ENCODE measurements at places on chromosomes 3 and 15.

DNA sequence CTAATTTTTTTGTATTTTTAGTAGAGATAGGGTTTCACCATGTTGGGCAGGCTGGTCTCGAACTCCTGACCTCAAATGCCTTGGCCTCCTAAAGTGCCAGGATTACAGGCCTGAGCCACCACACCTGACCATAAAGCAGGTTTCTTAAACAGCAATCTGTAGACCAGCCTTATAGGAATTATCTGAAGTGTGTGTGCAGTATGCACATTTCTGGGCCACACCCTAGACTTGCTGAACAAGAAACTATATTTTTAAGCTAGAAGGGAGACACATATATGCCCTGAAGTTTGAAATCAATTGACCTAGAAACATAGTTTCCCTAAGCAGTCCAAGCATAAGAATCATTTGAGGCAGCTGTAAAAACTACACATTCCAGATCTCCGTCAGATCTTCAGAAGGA lies 805.7 kb downstream of the TUSC7 start:
- DNase-seq, result no peak

DNA sequence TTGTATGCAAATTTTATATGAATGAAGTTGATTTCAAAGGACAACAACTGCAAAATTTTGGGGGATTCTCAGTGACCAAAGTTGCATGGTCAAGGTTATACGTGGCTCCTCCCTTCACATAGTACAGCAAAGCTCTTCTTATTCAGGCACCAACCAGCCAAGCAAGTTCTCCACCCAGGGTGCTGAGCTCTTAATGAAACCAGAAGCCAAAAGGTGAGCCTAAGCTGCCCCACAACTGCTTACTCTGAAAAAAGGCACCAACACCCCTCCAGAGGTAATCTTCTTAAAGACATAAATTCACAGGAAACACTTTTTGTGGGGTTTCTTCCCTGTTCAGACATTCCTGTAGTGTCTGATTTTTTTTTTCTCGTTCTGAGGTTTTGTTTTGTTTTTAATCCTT lies 106.1 kb upstream of the GMNC start:
- DNase-seq, result no peak

DNA sequence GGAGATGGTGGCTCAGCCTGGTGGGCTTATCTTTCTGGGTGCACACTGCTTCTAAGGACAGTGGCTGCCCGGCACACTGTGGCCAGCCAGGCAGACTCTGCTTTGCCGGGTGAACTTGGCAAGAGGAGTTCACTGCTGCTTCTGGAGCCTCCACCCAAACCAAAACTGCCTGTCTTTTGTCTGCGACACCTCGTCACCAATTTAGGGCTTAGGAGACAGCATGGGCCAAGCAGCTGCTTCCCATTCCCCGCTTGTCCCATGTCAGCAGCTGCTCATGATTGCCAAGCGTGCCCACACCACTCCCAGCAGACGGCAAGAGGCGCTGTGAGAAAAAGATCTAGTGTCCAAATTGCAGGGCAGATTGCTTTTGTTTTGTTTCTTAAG lies 57.3 kb downstream of the LSM3 start:
- no peak for DNase-seq

- DNase-seq, result peak; percentile 46
Observed at GRCh38 chr3:157872902-157873301, 233.3 kb downstream of the SHOX2 start.

DNA sequence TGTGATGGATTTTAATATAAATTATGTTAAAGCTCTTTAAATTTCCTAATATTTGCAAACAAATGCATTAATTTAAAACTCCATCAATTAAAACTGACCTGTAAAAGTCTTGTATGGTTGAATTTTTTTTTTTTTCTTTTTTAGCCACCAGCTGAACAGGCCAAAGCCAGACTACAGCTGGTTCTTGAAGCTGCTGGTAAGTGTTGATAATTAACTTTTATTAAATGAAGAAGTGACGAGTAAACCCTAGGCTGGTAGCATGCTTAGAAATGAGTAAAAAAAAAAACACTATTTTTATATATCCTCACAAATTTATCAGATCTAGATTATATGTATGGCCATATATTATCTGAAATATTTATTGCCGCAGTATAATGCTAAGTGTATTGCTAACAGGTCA lies 216.3 kb upstream of the MLF1 start:
- no peak for DNase-seq

- DNase-seq, result no peak
Observed at GRCh38 chr15:29352402-29352801, 82.8 kb upstream of the NSMCE3 start.

GRCh38 chr3:128491941-128492670 lies 895 bp downstream of the GATA2 start:
- no peak for DNase-seq

- DNase-seq, result no peak
Observed at GRCh38 chr3:133361011-133361410, 38.8 kb upstream of the BFSP2 start.

DNA sequence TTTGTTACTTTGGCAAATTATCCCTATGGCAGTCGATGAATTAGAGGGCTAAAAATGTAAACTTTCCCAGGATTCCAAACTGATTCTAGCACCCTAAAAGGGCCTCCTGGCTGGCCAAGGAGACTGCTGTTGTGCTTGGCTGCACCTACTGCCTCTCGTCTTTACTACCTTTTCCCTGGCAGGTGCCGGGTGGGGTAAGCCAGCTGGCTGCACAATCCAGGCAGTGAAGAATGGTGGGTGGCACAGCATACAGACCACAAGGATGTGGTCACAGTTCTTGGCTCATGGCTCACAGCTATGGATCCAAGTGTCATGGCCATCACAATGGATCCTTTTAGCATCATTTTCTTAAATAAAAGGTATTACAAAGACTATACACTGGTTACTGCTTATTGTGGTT lies 20.7 kb upstream of the SLC25A26 start:
- no peak for DNase-seq

DNA sequence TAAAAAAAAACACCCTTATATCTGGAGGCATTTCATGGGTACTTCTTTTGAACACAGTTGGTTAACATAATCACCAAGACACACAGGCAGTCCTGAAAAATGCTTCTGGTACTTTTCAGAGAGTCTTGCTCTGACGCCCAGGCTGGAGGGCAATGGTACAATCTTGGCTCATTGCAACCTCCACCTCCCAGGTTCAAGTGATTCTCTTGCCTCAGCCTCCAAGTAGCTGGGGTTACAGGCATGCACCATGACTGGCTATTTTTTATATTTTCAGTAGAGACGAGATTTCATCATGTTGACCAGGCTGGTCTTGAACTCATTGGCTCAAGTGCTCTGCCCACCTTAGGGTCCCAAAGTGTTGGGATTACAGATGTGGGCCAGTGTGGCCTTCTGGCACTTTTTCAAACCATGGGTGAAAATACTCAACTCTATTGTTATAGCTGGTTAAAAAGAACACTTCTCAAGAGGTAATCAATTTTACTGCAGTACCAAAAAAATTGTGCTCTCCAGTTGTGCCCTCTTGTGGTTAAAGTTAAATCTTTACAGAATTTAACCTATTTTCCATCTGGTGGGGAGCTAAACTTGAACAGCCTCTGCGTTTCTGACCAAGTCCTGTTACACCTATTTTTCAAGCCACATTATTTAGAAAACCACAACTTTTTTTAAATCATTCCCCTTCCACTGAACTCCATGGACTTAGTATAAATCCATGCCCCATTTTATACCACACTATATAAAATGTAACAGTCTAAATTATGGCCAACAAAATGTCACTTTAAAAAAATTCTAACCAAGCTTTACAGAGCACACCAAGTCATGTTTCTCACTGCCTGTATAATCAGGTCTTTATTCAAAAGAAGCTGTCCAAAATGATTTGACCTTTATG lies 1.2 kb upstream of the SNAPC5 start:
- no peak for DNase-seq

- DNase-seq, result no peak
Observed at GRCh38 chr3:25495304-25495703, 67.2 kb downstream of the RARB start.

DNA sequence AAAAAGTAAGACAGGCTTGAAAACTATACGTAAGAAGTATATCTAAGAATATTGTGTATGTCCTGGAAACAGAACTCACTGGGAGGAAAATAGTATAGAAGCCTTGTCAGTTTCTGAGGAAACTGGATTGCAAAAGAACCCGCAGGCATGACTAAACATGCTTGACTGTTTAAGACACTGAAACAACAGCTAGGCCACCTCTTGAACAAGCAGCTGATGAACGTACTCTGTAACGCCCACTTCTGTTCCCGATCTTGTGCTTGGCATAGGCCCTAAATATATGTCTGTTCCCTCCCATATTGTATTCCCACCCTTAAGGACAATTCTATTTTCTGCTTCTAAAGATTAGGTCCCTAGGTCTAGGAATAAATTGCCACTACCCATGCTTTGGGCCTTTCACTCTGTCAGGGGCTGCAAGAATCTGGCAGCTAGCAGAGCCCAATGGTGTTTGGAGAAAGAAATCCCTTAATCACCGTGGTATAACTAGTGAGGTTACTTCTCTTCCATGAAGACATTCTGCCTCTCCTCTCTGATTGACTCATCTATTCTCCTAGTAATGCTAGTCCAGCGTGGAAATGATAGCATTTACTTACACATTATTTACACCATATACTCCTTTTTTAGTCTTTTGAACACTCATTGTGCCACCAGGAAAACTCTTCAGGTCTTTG lies 46.2 kb downstream of the CD200 start:
- no peak for DNase-seq

GRCh38 chr3:2334921-2335320 lies 236.3 kb downstream of the CNTN4 start:
- DNase-seq, result no peak

GRCh38 chr3:170699158-170700053 lies 113.5 kb upstream of the SLC7A14 start:
- DNase-seq, result no peak

DNA sequence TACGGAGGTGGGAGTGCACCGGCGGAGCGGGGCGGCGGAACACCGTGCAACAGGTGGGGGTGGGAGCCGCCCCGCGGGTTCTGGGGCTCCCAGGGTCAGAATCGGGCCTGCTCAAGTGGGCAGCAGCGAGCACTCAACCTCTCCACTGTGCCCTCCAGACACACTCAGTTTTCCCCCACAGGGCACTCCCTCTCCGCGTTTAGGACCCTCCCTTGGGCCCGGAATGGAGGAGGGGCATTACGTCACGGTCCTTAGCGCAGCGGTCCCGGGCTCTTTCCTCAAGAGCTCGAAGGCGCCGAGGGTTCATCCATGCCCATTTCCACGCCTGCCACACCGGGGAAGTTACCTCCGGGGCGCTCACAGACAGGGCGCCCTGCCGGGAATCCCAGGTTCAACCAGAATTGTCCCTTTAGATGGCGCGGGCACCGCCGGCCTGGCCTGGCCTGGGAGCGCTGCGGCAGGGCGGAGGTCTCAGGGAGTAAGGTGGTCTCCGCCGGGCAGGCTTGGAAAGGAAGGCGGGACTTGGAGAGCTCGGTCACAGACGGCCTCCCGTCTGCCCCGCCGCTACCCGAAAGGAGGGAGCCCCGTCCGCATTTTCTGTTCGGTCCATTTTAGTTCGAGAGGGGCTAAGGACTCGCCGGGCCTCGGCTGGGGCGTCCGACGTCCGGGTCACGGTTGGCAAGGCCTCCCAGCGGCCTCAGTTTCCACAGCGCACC lies 5.1 kb downstream of the RNU6-1 start:
- no peak for DNase-seq

DNA sequence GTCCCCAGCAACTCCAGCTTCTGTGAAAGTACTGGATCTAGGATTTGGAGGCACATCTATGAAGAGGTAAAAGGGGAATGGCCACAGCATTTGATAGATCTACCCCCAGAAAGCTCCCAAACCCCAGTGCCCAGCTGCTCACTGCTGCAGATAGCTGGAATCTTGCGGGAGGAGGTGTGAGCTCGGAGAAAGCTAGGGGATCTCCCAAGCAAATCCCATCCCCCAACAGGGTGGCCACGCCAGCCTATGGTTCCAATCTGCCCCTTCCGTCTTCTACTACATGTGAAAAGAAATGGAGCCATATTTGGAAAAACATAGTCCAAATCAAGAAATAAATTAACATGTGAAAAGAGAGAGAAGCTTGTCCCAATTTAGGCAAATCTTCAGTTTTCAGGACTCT lies 42.0 kb downstream of the SEMA5B start:
- DNase-seq, result no peak

- DNase-seq, result no peak
Observed at GRCh38 chr3:68771681-68772080, 160.7 kb downstream of the TAFA4 start.

DNA sequence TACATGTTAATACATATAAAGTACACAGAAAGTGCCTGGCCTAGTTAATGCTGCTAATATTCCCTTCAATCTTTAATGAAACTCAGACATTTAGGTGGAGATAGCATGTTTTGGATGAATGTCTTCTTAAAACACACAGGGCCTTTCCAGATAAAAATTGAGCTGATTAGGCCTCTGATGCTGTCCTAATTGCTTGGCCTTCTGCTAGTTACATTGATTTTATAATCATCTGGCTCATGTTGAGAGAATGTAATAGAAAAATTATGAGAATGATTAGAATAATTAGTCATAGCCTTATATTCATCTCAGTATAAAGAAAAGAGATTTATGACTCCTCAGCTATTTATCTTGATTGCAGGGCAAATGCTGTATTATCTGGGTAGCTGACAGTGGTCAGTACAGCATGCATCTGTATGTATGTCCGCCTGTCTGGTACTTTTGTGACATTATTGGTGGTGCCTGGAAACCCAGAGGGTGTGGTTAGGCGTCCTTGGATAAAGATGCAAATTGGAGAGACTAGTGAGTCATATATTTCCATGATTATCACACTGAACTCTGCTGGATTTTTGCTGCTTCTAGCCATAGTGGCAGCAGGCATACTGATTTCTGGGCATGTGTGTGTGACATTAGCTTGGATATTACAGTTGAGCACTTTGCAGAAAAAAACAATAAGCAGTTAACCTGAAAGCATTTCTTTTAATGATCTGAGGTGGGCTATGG lies 120.8 kb downstream of the FEZF2 start:
- no peak for DNase-seq

GRCh38 chr3:114698146-114699105 lies 404.6 kb downstream of the TIGIT start:
- no peak for DNase-seq

- no peak for DNase-seq
Observed at GRCh38 chr3:110654843-110655502, 416.6 kb upstream of the NECTIN3 start.

GRCh38 chr15:72271221-72271620 lies 1.1 kb downstream of the PARP6 start:
- DNase-seq, result no peak

GRCh38 chr3:186705882-186706780 lies 11.0 kb upstream of the KNG1 start:
- DNase-seq, result no peak

DNA sequence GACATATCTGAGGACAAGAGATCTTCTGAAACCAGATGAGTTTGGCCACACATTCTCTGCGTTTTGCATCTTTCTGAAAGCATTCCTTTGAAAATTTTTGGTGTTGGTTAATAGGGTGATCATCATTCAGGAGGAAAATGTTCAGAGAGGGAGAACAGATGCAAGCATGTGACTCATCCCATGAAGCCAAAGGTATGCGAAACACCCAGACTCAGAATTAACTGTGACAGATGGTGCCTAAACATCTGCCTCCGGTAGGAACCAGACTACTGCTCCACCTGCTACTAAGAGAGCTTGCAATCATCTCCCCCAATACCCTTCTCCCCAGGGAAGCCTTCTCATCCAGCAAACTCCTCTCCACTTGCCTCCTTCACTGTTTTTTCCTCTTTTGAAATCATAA lies 46.2 kb downstream of the TRIM69 start:
- no peak for DNase-seq

GRCh38 chr15:57595011-57595866 lies 3.5 kb downstream of the MYZAP start:
- DNase-seq, result no peak

- DNase-seq, result no peak
Observed at GRCh38 chr15:80953953-80954778, 35.5 kb downstream of the MESD start.
